ENCODE measurements at places on chromosomes 7 and 10.

- DNase-seq, result no peak
These were observed 2.3 kb upstream of the SMKR1 start for GRCh38 chr7:129499999-129500398.

- no peak for DNase-seq
These were observed 23.2 kb downstream of the BET1 start for GRCh38 chr7:93980744-93981479.

- no peak for DNase-seq
These were observed 68.6 kb downstream of the C7orf25 start for GRCh38 chr7:42843205-42843800.

DNA sequence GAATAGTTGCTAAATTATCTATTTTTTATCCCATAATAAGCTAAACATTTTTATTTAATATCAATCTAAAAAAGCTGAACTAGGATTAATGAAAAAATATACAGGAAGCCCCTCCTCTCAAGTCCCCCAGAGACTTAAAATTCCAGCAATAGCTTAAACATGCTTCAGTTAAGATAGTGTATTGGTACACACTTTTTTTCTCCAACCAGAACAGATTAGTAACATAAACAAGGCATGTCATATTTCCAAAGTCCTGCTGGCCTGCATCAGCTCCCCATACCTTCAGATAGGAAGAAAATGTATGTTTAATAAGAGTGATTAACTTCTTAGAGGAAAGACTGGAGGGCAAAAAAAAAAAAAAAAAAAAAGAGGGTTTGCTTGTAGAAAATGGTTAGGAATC, 7.1 kb downstream of the TBX20 start:
- DNase-seq, result no peak
